ENCODE measurements at places on chromosomes 4 and X.
A peak's percentile ranks its signal among the peaks of the same experiment; 100 is the strongest.

DNA sequence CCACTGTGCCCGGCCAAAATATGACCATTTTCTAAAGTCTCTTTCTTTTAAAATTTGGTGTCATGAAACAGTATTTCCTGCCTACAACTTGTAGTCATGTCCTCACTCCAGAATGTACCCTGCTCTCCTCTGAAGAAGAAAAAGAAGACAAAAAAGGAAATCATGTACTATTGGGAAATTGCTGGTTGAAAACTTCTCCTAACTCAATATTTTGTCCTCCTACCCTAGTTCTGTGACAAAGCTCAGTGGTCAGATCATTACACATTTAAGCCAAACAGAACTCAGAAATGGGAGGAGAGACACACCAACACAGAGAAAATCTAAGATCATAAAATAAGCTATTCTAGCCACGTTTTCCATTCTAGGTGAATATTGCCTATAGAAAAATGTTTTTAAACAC is 127.7 kb downstream of the IRF2 start:
- DNase-seq: no peak

- no peak for DNase-seq
These were observed 5.8 kb downstream of the MECP2 start for GRCh38 chrX:154091678-154092077.

DNA sequence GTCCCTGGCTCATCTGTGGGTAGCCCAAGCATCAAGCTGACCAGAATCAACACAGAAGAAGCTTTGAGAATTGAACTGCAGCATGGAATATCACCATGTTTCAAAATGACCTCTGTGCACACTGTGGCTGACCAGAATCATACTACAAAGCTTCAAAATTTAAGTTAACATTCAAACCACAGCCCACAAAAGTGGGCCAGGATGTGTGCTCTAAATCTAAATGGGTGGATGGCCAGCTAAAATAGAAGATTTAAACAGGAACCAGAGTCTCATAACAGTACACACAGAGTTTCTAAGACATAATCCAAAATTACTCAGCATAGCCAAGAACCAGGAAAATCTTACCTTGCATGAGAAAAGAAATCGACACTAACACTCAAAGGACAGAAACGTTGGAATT is 46.1 kb downstream of the KLF3 start:
- no peak for DNase-seq

GRCh38 chr4:187227907-187228704 is 504.4 kb upstream of the FAT1 start:
- DNase-seq: no peak

- no peak for DNase-seq
These were observed 51.5 kb upstream of the FAM241A start for GRCh38 chr4:112093636-112094202.

DNA sequence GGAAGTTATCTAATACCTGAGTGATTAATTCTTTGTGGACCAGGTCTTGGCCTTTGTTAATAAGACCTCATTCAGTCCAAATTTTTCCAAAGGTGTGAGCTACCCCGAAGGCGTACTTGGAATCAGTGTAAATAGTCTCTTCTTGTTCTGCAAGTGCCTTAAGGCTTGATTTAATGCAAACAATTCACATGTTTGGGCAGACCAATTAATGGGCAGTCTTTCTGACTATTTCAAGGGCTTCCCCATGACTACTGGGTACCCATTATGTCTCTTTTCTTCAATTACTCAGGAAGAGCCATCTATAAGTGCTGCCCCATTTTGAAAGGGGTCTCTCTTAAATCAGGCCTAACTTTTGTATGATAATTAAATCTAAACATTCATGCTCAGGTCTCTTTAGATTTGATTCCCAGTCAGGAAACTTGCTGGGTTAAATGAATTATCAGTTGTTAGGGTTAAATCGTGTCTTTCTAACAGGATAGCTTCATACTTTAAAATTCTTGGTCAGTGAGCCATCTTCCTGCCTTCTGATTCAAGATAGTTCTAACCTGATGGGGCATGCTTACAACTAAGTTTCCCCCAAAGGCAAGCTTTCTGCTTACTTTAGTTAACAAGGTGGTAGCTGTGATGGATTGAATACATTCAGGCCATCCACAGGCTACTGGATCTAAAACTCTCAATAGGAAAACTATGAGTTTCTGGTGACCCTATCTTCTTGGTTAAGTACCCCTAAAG is 179.6 kb downstream of the CCNG2 start:
- DNase-seq: no peak

GRCh38 chr4:159366966-159367780 is 264.3 kb downstream of the RAPGEF2 start:
- DNase-seq: no peak

- DNase-seq: no peak
These were observed 72.2 kb upstream of the MXD4 start for GRCh38 chr4:2333916-2334644.

DNA sequence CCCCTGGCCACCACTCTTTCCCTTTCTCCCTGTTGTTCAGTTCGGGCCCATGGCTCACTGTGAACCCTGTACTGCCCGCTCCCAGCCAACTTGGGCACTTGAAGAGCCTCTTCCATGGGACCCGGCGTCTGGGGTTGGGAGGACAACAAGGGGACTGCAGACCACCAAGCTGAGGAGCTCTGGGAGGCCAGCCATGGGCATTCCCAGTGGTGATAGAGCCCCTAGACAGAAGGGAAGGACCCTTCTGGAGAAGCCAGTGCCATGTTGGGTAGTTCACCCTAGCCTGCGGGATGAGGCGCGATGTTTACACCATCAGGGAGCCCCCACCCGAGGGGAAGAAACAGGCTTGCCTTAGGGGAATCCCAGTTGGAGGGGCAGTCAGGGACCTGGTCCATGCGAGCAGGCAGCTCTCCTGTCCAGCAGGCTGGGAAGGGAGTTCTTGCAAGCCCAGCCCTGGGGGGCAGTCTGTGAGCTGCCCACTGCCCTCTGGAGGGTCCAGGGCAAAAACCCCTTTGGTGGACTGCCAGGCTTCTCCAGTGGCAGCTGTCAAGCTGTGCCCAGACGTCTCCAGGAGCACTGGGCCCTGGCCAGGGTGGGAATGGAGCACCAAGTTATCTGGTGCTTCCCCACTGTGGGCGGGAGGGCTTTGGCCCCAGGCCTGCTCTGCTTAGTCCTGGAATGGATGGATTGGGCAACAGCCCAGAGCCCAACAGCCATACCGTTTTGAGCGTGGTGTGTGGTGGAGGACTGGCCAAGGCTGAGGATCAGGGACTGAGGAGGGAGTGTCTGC is 23.7 kb upstream of the UBA1 start:
- no peak for DNase-seq

DNA sequence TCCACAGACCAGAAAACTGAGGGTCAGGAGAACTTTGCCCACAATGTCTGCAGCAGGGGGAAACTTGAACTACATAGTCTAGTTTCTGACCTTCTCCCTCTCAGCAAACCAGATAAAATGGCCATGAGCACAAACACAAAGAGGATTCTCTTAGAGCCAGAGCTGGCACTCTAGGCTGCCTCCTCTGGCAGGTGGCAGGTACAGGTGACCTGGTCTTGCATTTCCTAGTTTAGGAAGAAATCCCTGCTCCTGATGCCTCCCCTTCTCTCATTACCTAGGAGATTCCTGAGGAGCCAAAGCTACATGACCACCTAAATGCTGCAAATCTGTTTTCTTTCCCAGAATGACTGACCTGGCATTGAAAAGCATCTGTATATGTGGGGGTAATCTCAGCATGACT is 45.1 kb downstream of the ARHGEF9 start:
- DNase-seq: no peak

GRCh38 chr4:126701756-126702155 is 931.0 kb upstream of the INTU start:
- no peak for DNase-seq

GRCh38 chr4:185395238-185395955 is at the start of gene LRP2BP:
Gene LRP2BP (minus strand): TSS chr4:185395924. CDS start chr4:185378186, 17,738 bp downstream.
- peak; percentile 11 for DNase-seq

DNA sequence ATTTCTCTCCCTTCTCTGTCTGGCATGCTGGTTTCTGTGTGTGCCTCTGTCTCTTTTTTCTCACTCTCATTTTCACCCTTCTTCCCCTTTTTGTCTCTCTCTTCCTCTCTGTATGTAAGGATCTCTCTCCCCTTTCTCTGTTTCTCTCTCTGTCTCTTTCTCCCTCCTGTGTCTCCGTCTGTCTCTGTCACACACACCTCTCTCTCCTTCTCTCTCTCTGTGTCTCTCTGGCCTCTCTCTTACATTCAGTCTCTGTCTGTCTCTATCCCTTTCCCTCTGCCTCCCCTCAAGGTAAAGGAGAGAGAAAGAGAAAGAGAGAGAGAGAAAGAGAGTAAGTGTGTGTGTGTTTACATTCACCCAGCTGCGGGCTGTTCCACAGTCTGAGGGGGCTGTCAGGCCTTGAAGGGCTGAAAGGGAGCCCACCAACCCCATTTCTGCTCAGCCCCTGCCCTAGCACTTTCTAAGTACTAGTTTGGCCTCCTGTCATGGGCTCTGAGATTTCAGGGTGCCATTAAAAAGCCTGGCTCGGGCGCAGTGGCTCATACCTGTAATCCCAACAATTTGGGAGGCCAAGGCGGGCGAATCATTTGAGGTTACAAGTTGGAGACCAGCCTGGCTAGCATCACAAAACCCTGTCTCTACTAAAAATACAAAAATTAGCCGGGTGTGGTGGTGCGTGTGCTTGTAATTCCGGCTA is 9.6 kb upstream of the TSPYL2 start:
- no peak for DNase-seq

Measured in CD4-positive, alpha-beta T cell treated with Interleukin-6 at 100 ng/mL for 8 hours (primary cell).